ENCODE measurements at places on chromosomes 16 and 17.

GRCh38 chr17:44978807-44979206 lies 10.7 kb upstream of the C1QL1 start:
- no peak for DNase-seq

DNA sequence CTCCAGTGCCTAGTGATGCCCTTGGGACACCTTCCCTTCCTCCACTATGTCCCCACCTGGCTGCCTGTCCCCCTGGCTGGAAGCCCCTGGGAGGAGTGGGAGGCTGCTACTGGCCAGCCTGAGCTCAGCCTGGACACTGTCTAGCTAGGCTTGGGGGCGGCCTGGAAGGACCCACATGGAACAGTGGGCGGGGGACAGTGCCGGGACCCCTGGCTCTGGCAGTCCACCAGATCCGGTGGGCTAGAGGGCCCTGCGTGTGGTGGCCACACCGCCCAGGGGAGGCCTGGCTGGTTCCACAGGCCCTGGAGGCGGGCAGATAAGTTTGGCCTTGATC lies 388.0 kb upstream of the TNRC6C start:
- no peak for DNase-seq

GRCh38 chr17:44266402-44267164 lies 1.4 kb downstream of the SLC4A1 start:
- DNase-seq: no peak

DNA sequence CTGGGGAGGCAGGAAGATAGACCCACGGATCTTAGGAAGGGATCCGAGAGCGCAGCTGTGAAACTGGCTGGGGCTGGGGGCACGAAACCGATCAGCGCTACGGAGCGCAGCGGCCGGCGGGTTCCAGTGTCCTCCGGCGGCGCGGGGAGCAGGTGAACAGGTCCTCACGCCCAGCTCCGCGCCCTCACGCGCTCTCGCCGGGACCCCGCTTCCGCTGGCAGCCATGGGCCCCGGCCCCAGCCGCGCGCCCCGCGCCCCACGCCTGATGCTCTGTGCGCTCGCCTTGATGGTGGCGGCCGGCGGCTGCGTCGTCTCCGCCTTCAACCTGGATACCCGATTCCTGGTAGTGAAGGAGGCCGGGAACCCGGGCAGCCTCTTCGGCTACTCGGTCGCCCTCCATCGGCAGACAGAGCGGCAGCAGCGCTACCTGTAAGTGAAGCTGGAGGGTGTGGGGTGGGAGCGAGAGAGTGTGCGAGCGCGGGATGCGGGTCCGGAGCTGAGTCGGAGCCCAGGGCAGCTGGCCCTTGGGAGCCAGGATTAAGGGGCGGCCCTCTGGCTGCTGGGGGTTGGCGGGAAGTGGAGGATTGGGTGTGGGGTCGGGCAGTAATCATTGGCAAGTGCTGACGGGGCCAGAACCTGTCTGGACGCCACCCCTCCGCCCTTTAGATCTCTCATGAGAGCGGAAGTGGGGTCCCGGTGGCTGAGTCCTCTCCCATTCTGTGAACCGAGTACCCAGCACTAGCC lies 479 bp downstream of the ITGA3 start:
- no peak for DNase-seq

DNA sequence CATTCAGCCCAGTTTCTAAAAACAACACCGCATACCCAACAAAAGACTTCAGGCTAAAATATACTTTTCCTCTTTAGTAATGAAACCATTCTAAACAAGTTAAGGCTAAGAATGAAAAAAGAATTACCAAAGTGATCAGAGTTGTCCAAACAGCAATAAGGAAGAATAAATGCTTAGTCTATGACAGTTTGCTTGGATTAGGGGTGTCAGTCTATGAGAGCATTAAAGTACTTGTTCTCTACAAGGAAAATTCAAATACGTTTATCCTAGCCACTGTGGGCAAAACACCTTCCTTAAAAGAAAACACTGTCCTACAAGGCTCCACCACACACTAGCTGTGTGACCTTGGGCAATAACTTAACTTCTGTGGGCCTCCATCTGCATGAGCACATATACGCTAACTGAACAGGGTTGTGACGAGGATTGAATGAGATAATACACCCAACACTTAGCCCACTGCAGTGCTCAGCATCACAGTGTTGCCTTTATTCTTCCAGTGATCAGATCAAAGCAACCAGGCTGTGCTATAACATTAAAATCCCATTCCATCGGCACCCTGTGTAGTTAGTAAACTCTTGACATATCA lies 53.6 kb downstream of the TEX2 start:
- no peak for DNase-seq

DNA sequence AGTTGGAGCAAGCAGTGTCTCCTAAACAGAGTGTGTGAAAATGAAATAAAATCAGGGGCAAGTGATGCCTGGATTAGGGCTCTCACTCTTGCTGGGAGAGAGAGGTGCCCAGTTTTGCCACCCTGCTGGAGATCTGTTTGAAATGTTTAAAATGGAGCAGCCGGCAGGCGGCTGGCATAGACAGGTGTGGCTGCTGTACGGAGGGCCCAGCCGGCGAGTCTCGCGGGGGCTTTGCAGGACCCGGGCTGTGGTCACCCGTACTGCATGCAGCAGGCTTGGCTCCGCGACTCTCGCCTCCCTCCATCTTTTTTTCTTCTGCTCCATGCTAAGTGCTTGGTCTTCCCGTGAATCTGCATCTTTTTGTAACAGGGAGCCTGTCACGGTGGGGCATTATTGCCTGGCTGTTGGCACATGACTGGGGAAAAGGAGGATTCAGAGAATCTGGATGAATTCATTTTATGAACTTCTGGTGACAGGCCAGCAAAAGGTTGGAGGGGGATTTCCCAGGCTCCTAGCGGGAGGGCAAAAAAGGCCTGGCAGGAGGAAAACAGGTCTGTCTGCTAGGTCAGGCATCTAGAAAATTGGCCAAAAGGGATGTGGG lies 1.8 kb downstream of the ZNRF1 start:
- peak; percentile 17 for DNase-seq

- DNase-seq: peak; percentile 91
These were observed 20.4 kb upstream of the BEAN1 start for GRCh38 chr16:66406534-66407221.

GRCh38 chr16:78396046-78396445 lies 296.6 kb downstream of the WWOX start:
- no peak for DNase-seq

DNA sequence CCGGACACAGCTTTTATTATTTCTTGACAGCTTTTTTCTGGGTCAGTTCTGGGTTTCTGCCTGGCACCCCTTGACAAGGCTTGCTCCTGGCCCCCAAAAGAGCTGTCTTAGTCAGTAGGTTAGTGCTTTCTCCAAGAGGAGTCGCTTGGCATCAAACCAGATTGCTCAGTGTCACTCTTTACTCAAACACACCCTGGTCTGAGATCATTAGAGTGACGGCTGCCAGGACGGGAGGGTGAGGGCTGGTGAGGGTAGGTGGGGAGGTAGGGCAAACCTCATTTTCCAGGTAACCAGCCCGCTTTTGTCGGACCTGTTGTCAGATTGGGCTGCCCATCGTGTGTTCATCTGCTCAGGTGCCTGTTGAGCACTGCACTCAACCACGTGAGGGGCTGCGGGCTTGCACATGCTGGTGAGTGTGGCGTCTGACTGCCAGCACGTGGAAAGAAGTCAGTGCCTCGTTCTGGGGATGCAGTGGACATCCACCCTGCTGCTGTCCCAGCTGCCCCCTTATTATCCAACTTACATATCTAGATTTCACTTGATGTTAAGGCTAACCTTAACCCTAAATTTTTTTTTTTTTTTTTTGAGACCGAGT lies 12.4 kb downstream of the TMEM94 start:
- no peak for DNase-seq

GRCh38 chr16:15950869-15951268 lies 1.5 kb downstream of the ABCC1 start:
- peak; percentile 23 for DNase-seq

DNA sequence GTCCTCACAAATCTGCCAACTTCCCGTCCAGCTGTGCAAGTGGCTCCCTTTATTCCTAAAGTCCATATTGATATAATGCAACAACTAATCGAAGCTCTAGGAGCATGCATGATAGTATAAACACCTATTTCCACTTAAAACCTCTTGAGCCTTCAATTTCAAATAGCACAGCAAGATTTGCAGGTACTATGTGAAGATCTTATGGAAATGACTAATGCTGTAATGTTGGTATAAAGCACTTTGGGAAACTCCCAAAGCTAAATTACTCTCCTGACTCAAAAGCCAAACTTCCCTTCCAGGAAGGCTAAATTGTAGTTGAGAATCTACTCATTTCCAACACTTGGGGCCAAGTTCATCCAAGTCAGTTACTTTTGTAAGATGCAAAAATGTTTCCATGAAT lies 287.6 kb upstream of the CDH11 start:
- DNase-seq: no peak

DNA sequence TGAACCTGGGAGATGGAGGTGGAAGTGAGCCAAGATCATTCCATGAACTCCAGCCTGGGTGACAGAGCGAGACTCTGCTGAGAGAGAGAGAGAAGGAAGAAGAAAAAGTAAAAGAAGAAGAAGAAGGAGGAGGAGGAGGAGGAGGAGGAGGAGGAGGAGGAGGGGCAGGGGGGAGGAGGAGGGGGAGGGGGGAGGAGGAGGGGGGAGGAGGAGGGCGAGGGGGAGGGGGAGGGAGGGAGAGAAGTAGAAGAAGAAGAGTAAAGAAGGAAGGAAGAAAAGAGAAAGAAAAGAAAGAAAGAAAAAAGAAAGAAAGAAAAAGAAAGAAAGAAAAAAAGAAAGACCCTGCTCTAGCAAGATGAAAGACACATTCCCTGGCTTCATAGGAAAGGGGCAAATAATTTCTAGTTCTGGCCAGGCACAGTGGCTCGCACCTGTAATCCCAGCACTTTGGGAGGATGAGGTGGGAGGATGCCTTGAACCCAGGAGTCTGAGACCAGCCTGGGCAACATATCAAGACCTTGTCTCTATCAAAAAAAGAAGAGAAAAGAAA lies 23.6 kb downstream of the SOCS1 start:
- DNase-seq: no peak

- DNase-seq: no peak
These were observed 93.9 kb downstream of the C17orf67 start for GRCh38 chr17:56739776-56740175.

GRCh38 chr16:77663711-77664110 lies 58.6 kb upstream of the NUDT7 start:
- no peak for DNase-seq

DNA sequence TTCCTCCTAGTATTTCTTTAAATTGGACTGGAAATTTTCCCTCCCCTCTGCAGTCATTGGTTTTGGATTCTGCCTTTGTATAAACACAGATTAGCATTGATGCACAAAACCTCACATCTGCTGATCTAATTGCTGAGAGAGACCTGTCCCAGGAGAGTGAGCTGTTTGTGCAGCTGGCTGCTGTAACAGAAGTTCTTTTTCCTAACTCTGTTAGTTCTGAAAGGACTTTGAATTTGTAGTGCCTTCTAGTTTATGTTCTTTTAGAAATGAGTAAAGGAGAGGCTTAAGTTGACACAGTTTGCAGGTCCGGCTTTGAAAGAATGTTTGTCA lies 45.2 kb upstream of the KPNB1 start:
- DNase-seq: no peak

GRCh38 chr17:70195091-70195490 lies 25.8 kb downstream of the KCNJ2 start:
- no peak for DNase-seq

GRCh38 chr16:6345090-6345489 lies 987.6 kb upstream of the RBFOX1 start:
- no peak for DNase-seq

GRCh38 chr17:79082311-79083190 lies 7.9 kb downstream of the ENGASE start:
- peak; percentile 71 for DNase-seq

DNA sequence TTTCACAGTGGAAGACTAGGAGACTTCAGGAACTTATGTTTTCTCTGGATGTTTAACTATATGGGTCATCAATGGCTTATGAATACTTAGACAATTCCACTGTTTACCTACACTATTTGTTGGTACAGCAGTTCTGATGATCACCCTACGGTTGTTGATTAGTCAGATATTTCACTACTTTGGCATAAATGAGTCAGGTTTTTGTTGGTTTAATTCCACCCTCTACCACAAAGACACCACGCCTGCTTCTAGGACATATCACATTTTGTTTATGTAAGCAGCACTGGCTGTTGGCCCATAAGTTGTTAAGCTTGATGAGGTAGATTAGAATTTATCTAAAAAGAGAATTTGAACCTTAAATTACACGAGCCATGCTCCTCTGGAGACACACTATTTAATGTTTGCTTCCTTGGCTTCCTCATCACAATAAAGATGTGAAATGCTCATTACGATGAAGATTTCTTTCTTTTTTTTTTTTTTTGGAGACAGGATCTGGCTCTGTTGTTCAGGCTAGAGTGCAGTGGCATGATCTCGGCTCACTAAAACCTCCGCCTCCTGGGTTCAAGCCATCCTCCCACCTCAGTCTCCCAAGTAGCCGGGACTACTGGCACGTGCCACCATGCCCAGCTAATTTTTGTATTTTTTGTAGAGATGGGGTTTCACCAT lies 4.3 kb downstream of the GDE1 start:
- no peak for DNase-seq

GRCh38 chr16:47644166-47644565 lies 183.0 kb downstream of the PHKB start:
- DNase-seq: no peak

GRCh38 chr16:47196457-47196856 lies 52.7 kb upstream of the NETO2 start:
- no peak for DNase-seq

GRCh38 chr17:80694085-80694991 lies 149.7 kb downstream of the RPTOR start:
- no peak for DNase-seq

DNA sequence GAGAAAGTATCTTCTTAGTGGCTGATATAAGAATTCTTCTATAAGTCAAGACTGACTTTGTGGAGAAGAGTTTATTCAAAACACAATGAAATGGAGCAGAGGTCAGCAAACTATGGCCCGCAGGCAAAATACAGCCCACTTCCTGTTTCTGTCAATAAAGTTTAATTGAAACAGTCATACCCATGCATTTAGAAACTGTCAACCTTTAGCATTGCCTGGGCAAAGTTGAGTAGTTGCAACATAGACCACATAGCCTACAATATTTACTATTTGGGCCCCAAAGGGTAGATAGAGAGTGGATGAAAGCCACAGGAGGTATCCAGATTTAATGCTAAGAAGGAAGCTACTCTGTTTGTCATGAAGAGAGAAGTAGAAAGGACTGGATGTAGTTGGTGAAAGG lies 38.0 kb downstream of the ACSM2B start:
- DNase-seq: no peak

GRCh38 chr16:81633147-81633619 lies 145.9 kb upstream of the PLCG2 start:
- DNase-seq: no peak

Data from natural killer cell (primary cell).